ENCODE measurements at places on chromosomes 2 and 18.

DNA sequence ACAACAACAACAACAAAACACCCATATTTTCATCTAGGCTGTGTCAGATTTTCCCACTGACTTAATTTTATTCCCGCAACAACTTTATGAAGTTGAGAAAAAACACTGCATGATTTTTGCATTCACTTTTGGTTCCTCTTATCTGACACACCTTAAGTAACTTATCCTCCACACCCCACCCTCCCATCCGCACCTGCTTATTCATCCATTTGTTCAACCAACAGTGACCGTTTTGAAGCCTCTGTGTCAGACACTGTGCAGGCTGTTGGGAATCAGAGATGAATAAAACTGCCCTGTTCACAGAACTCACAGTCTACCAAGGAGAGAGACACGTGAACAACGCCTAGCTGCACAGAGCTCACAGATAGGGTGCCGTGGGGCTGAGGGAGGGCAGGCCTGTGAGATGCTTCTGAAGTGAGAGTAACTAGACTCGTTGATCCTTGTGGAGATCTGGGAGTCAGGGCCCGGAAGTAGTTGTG lies 7.4 kb downstream of the CNNM4 start:
- DNase-seq = no peak

DNA sequence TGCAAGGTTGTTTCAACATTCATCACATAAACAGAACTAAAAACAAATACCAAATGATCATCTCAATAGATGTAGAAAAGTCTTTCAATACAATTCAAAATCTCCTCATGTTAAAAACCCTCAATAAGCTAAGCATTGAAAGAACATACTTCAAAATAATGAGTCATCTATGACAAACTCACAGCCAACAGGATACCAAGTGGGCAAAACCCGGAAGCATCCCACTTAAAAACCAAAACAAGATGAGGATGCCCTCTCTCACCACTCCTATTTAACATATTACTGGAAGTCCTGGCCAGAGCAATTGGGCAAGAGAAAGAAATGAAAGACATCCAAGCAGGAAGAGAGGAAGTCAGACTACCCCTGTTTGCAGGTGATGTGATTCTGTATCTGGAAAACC lies 992.2 kb upstream of the PIK3C3 start:
- no peak for DNase-seq

DNA sequence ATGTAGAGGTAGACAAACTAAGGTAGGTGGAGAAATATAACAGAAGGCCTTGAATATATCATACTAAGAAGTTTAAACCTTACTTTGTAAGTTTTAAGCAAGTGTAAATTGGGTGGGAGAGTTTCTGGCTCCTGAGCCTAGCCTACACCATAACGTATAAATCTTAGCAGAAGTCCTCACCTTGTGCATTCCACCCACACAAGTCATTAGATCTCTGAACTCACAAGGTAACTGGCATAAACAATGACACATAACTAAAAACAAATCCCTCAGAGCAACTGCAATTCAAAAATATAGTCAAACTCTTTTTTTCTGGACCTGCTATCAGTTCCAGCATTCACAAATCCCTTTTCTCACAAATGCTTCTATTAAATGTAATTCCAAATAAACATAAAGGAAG lies 9.4 kb downstream of the REV1 start:
- no peak for DNase-seq

DNA sequence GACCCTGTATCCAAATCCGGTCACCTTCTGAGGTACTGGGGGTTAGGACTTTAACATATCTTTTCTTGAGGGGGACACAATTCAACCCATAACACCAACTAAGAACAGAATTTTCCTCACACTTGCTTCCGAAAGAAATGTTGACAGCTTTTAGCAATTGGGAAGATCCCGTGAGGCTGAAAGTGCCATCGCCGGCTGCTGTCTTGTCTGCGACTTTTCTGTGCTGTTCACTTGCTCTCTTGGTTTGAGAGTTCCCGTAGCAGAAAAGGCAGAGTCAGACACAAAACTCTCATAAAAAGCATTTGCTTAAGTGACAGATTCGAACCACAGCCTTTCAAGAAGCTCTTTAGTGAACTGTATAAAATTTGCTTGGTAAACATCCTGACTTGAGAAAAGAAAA lies 253.4 kb downstream of the ARHGAP15 start:
- no peak for DNase-seq

GRCh38 chr18:8890957-8891464 lies 185.7 kb downstream of the MTCL1 start:
- peak; percentile 82 for DNase-seq

GRCh38 chr18:10723496-10723895 lies 197.7 kb downstream of the NAPG start:
- DNase-seq = no peak

DNA sequence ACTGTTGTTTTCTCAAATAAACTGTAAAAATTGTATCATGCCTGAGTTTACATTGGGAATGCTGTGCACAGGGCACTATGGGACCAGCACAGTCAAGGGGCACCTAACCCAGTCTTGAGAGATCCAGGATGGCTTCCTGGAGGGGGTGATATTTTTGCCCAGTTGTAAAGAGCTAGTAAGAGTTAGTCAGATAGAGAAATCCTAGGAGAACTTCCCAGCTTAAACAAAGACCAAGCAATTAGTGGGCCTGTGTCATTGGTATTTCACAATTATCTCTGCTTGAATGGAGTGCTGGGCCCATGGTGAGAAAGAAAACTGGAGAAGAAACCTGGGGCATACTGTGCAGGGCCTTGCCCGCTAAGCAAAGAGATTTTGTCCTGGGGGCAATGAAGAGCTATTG lies 12.2 kb downstream of the XDH start:
- DNase-seq = no peak

DNA sequence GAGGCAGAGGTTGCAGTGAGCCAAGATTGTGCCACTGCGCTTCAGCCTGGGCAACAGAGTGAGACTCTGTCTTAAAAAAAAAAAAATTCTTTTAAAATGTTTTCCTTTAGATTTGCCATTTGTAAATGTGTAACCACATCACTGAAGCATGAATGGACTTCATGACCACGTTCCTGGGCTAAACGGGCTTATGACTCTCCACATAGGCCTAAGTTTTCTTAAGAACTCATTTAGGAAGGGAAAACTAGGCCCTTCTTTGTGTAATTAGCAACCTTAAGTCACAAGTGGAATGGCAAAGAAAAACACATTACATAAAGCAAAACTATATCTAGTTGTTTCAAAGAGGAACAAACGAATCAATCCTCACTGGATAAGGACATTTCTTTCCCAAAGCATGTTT lies 99.5 kb downstream of the MEIS1 start:
- no peak for DNase-seq

- DNase-seq = no peak
These were observed 34.3 kb upstream of the CD226 start for GRCh38 chr18:69981948-69982347.

DNA sequence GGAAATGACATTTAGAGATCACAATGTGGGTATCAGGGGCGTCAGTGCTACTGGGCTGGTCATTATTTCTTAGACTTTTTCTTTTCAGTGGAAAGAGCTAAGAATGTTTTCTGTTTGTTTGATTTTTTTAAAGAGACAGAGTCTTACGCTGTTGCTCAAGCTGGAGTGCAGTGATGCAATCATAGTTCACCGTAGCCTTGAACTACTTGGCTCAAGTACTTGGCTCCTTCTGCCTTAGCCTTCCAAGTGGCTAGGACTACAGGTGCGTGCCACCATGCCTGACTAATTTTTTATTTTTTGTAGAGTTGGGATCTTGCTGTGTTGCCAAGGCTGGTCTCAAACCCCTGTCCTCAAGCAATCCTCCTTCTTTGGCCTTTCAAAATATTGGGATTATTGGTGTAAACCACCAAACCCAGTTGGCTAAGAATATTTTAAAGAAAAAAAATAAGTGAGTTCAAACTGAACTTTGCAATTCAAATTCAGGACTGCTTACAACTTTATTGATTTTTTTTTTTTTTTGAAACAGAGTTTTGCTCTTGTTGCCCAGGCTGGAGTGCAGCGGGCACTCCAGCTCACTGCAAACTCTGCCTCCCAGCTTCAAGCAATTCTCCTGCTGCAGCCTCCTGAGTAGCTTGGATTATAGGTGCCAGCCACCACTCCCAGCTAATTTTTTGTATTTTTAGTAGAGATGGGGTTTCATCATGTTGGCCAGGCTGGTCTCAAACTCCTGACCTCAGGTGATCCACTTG lies 154.2 kb downstream of the MIB1 start:
- peak; percentile 1 for DNase-seq

Data from AG09309 (cell line).